ENCODE measurements at places on chromosomes 16 and 17.

- DNase-seq = no peak
These were observed 88.7 kb downstream of the AIPL1 start for GRCh38 chr17:6346156-6346786.

DNA sequence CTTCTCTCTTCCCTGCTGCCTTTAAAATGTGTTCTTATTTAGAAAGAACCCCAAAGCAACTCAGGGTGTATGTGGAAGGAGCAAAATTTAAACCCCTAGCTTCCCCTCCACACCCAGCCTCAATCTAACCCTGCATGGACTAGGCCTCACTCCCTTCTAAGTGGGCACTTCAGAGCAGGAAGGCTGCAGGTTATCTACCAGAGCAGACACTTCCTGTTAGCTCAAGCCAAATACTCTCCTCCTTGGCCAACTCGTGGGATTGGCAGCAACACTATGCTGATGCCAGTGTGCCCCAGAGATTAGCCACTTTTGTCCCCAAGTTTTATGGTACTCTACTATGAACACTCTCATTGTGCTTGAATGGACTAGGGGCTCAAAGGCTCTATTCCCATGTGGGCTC lies 35.6 kb downstream of the CCDC42 start:
- DNase-seq = no peak

DNA sequence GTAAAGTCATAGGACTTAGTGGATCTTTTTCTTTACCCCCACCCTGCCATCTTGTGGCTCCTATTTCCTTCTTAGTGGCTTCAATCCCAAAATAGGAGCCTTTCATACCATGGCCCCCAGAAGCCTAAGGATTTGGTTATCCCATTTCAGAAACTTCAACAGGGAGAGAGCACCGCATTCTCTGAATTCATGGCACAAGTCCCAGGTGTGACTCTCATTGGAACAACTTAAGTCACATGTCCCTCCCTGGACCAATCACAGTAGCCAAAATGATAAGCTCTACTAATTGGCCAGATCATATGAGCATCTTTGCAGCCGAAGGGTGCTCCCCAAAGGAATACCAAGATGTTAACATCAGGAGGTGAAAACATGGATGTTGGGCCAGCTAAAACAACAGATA lies 43.2 kb downstream of the AXIN2 start:
- DNase-seq = no peak

- no peak for DNase-seq
These were observed 10.4 kb downstream of the DCUN1D3 start for GRCh38 chr16:20889625-20890275.

DNA sequence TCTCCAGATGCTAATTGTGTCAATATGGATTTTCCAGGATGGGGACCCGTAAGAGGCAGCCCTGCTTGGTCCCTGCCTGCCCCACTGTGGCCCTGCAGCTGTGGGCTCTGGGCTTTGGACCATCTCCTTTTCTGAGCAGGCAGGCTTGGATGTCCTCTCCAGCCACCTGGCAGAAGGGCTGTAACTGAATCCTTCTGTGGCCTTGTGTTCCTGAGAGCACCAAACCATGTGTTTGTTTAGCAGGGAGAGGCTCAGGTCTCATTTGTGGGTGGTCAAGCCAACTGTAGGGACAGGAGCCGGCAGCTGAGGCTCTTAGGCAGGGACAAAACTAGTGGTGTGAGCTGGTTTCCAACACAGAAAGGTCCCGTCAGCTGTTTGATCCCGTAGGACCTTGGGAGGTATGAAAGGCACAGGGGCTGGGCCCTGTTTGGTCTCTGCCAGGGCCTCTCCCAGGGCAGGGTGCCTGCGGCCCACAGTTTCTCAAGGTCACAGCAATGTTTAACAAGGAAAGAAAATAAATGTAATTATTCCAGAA lies 18.5 kb downstream of the SEC14L5 start:
- no peak for DNase-seq

GRCh38 chr16:79158337-79158736 lies 442.2 kb downstream of the MAF start:
- DNase-seq = no peak

DNA sequence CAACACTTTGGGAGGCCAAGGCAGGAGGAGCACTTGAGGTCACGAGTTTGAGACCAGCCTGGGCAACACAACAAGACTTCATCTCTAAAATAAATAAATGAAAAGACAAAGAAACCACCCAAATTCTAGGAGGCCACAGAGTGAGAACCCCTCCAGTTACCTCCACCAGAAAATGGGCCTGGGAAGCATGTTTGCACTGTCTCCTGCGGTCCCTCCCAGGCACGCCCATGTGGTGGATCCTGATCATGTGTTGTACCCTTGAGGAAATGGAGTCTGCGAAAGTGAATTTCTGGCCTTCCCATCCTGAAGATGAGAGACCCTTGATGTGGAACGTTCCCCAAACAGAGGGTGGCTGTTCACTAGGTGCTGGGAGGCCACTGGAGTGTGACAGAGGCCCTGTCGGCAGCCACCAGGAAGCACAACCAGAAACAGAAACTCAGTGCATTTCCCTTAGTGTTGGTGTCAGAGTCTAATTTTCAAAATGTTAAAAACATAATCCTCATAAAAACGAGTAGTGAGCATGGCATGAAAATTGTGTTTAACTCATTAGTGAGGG lies 19.2 kb upstream of the USP22 start:
- DNase-seq = no peak

- no peak for DNase-seq
These were observed 95.2 kb upstream of the AXIN2 start for GRCh38 chr17:65656390-65657250.
